Suprapubic skin (tissue), 4 donors: ENCODE measurements at places on chromosomes 2 and 18. TPM values are rescaled to one million over a fixed set of nuclear protein-coding genes. Genes with fewer than 3 reads are reported as not detected.

POU3F3 gene
- 0.30 TPM for total RNA-seq

CAPN14 gene
- total RNA-seq: 2.1 TPM

PLEK gene
- 1.1 TPM for total RNA-seq

LRRC30 gene
- total RNA-seq: not detected

GPN1 gene
- total RNA-seq: 30.5 TPM

REG3A gene
- total RNA-seq: 2.8 TPM

POTEC gene
- total RNA-seq: not detected

TTC39C gene
- total RNA-seq: 78.9 TPM

SNTG2 gene
- total RNA-seq: 3.2 TPM

OST4 gene
- 70.8 TPM for total RNA-seq

AMER3 gene
- not detected for total RNA-seq

FAM228A gene
- total RNA-seq: not detected

CHRND gene
- not detected for total RNA-seq

TXNDC2 gene
- total RNA-seq: not detected

STPG4 gene
- 1.4 TPM for total RNA-seq

DLX2 gene
- total RNA-seq: 0.30 TPM
